ENCODE measurements at places on chromosomes 6 and 20.

DNA sequence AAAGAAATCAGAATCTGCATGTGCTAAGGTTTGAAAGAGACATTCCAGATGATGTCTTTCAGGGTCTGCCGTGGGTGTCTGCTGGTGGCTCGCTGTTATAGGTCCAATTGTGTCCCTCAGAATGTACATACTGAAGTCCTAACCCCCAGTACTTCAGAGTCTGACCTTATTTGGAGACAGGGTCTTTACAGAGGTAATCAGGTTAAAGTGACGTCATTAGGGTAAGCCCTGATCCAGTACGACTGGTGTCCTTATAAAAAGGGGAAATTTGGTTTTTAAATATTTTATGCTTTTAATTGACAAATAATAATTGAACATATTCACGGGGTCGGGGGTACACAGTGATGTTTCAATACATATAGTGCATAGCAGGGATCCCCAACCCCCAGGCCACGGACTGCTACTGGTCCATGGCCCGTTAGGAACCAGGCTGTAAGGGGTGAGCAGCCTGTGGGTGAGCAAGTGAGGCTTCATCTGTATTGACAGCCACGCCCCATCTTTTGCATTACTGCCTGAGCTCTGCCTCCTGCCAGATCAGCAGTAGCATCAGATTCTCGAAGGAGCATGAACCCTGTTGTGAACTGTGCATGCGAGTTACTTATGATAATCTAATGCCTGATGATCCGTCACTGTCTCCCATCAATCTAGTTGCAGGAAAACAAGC is 33.2 kb upstream of the SLC22A23 start:
- DNase-seq, result no peak

- DNase-seq, result peak; percentile 31
Observed at GRCh38 chr6:52513464-52513863, 63.4 kb downstream of the TRAM2 start.

GRCh38 chr20:33850159-33850558 is 39.0 kb downstream of the CHMP4B start:
- DNase-seq, result no peak

GRCh38 chr6:11414176-11414963 is 123.2 kb upstream of the TMEM170B start:
- no peak for DNase-seq

DNA sequence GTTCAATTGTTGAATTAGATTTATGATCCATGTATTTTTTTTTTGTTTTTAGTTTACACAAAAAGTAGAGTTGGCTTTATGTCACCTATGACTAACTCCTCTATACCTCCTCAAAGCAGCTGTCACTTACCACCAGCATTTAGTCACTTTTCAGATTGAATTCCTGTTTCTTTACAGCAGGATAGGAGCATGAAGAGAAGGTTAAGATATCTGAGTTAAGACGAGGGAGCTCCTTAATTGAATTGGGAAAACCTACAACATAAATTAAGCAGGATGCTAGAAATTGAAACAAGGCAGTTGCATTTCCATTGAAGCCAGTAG is 237.2 kb downstream of the FARS2 start:
- no peak for DNase-seq

- no peak for DNase-seq
Observed at GRCh38 chr6:13865141-13865540, 50.8 kb upstream of the MCUR1 start.

- DNase-seq, result no peak
Observed at GRCh38 chr6:133173276-133173675, 67.9 kb upstream of the EYA4 start.

GRCh38 chr6:42095094-42095493 is 44.8 kb downstream of the TAF8 start:
- no peak for DNase-seq

DNA sequence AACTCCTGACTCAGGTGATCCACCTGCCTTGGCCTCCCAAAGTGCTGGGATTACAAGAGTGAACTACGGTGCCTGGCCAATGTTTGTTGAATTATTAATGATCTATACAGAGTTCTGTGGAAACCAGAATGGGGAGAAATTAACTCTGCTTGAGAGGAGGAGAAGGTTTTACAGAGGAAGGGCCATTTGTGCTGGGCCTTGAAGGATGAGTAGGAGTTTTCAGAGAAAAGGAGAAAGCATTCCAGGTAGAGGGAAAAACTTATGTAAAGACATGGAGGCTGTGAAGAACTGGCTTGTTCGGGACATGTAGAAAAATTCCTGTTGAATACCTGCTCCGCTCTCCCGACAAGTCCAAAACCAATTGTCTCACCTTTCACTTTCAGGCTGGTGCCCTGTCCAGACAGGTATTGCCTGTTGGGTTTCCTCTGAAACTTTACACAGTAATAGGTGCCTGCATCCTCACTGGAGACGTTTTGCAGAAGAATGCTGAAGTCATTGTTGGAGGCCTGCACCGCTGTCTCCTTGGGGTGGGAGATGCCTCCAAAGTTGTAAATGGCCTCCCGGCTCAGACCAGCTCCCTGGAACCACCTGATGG is 11.3 kb upstream of the NSFL1C start:
- DNase-seq, result no peak

- DNase-seq, result no peak
Observed at GRCh38 chr6:168043848-168044415, 35.1 kb downstream of the FRMD1 start.

- no peak for DNase-seq
Observed at GRCh38 chr20:61127311-61128039, 124.6 kb upstream of the CDH4 start.

DNA sequence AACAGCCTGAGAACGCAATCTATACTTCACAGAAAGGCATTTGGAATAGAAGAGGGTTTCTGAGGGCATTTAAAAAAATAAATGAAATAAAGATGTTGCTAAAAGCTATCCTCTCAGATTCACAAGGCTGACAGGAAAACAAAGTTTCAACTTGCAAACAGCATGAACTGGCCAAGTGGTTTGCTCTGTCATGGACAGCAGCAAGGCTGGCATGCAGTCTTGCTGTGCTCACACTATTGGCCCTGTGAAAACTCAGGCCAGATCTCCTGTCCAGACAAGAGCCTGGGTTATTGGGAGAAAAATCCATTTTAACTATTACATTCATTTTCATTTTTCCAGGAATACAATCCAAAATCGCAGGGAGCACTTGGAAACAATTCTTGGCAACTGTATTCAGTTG is 506.2 kb upstream of the SLC35B3 start:
- no peak for DNase-seq

- DNase-seq, result no peak
Observed at GRCh38 chr20:19460386-19460785, 247.9 kb downstream of the SLC24A3 start.

GRCh38 chr20:62631336-62632308 is 10.7 kb upstream of the SLCO4A1 start:
- DNase-seq, result no peak

DNA sequence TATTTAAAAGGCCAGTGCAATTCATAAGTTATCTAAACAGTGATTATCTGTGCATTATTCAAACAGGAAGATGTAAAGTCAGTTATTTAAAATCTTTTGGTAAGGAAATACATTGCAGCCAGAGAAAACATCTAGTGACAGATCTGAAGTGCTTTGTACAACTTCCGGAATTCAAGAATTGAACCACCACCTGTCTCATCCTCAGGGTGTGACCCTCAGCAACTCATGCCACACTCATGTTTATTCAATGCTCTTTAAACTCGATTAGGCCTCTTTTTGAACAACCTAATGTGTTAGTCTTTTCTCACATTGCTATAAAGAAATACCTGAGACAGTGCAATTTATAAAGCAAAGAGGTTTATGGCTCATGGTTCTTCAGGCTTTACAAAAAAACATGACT is 62.6 kb upstream of the GGTLC1 start:
- DNase-seq, result no peak

DNA sequence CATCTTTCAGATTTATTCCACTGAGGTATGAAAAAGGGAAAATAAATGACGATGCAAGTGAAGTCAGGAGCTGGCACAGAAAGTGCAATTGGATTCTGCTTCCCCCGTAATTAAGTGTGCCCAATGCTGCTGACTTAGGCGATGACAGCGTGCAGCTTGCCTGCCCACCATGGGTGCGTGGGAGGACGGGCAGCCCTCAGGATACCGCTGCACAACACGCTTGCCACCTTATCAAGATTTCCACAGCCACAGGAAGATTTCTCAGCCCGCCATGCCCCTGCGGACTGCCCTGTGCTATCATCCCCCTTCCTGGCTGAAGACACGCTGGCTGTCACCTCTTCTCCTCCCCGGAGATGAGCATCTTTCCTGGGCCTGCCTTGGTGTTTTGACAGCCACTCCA is 103.3 kb upstream of the BACH2 start:
- peak; percentile 71 for DNase-seq

DNA sequence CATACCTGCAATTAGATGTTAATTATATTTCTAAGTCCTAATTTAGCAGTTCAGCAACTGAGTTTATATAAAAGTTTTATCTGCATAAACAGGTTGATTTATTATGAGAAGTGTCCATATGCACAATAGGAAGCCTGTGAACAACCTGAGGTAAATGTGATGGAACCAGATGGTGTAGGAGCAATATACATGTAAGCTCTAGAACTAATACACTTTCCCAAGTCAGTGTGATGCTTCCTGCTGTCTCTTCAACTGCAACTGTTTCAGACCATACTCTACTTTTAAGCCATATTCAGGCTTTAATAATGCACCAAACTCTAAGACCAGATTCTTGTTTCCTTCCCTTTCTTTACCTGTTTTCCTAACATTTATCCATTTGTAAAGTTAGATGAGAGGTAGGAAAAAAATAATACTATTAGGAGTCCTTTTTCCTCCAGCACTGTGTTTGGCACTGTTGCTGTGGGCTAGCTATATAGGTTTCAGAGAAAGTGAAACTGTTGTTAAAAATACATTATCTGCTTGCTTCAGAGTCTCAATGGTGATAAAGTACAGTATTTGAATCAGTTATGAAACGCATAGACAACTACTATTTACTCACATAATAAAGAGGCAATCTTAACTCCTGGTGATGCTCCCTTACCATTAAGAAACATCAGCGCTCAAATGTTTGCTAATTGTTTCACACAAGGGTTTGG is 1009.3 kb downstream of the GRIK2 start:
- no peak for DNase-seq

DNA sequence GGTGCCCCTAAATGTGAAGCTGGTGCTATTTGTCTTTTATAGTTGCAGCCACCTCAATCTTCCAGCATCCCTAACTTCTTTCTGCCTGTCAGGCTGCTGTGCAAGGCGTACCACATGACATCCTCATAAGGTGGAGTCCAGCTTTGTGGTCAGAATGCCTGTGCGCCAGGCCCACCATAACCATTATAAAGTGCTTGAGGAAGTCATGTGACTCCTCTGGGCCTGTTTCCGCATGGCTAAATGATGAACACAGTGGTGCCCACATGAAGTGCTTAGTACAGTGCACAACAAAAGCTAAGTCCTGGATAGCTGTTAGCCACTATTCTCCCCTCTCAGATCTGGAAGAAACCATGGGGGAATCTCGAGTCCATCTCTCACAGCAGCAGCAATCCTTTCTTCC is 75.6 kb downstream of the INSM1 start:
- DNase-seq, result peak; percentile 64

GRCh38 chr6:169326067-169326799 is 72.6 kb upstream of the THBS2 start:
- DNase-seq, result peak; percentile 14

GRCh38 chr6:148265054-148265453 is 77.6 kb upstream of the SASH1 start:
- no peak for DNase-seq

DNA sequence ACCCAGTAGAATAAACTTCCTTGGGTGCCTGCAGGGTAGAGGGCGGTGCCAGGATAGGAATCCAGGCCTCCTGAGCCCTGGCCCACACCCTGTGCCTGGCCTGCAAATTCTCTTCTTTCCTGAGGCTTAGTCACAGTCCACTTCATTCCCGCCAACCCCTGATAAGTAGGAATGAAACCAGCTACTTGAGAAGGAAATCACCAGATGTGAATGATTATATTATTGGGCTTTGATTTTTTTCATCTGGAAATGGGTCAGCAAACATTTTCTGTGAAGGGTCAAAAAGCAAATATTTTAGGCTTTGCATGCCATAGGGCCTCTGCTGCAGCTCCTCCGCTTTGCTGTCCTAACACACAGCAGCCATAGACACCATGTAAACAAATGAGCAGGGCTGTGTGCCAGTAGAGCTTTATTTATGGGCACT is 50.2 kb downstream of the STK35 start:
- DNase-seq, result no peak

DNA sequence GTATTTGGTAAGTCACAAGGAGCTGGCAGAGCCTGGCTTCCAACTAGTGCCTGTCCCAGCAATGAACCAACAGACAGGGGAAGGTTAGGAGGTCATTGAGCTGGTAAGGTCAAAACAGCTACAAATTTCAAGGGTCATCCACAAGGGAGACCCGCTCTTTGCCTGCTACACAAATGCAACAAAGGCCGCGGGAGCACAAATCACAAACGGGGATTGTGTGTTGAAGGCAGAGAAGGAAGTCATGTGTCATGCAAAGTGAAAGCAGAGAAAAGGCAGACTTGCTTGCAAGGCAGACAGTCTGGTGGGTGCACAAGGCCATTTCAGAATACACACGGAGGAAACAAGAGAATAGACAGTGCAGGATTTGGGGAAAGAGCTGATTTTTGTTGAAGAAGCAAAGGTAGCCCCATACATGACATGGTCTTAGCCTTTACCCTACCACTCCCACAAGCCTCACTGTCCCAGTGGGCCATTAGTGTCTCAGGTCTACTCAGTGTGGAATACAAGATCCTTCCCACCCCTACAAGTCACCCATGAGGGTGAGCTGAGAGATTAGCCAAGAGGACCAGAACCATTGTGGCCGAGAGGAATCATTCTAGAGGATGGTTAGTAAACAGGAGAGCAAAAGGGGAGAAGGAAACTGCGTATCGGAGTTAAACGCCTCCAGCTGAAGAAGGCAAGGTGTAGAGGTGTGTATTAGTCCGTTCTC is 18.1 kb upstream of the SAMHD1 start:
- DNase-seq, result no peak

- no peak for DNase-seq
Observed at GRCh38 chr6:133358574-133359150, 117.5 kb downstream of the EYA4 start.

GRCh38 chr6:3431994-3432393 is 24.9 kb downstream of the SLC22A23 start:
- no peak for DNase-seq

DNA sequence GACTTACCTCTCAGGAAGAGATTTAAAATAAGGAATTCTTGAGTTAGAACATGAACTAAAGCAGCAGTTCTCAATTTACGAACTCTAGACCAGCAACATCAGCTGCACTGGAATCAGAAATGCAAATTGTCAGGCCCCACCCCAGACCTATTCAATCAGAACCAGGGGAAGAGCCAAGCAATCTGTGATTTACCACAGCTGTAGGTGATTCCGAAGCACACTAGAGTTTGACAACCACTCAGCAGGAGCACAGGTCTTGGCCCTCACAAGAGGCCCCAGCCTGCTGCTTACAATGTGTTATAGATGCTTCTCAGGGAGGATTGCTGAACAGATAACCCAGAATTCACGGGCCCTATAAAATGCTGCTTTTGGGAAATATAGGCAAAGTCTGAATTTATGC is 279.2 kb downstream of the PTPRK start:
- DNase-seq, result no peak

DNA sequence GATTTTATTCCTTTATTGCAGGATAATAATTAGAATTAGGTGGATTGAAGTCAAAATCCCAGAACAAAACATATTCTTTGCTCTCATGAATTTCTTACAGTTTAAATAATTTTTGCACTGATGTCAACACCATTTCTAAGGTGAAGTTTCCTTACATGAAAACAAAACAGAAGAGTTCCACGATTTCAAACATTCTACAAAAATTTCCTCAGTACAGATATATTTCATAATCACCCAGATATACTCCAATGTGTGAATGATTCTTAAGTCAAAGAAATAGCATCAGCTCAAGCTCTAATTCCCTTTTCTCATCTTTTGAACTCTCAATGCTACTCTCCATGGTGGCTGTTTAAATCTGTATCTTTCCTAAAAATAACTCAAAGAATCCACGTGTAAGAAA is 39.5 kb upstream of the THBS2 start:
- DNase-seq, result no peak

Data from hematopoietic multipotent progenitor cell treated with erythropoietin and hydrocortisone succinate and interleukin-3 and kit ligand, for 4 days (in vitro differentiated cells).